GM10248 (cell line): ENCODE measurements at places on chromosomes 5 and 9.

DNA sequence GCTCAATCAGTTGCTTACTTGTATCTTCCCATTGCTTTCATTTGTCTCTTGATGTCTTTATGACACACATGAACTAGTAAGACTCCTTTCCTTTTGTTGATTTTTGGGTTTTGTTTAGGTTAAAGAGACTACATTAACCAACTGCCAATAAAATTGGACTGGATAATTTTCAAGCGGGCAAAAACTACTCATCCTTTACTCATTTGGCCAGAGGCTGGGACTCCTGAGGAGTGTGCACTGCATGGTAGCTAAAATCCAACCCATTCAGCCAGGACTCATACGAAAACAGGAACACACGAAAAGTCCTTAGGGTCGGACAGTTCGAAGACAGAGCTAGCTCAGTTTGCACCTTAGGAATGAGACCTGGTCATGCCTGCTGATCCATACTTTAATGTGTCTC is 6.0 kb downstream of the SLC46A2 start:
- no peak for DNase-seq

DNA sequence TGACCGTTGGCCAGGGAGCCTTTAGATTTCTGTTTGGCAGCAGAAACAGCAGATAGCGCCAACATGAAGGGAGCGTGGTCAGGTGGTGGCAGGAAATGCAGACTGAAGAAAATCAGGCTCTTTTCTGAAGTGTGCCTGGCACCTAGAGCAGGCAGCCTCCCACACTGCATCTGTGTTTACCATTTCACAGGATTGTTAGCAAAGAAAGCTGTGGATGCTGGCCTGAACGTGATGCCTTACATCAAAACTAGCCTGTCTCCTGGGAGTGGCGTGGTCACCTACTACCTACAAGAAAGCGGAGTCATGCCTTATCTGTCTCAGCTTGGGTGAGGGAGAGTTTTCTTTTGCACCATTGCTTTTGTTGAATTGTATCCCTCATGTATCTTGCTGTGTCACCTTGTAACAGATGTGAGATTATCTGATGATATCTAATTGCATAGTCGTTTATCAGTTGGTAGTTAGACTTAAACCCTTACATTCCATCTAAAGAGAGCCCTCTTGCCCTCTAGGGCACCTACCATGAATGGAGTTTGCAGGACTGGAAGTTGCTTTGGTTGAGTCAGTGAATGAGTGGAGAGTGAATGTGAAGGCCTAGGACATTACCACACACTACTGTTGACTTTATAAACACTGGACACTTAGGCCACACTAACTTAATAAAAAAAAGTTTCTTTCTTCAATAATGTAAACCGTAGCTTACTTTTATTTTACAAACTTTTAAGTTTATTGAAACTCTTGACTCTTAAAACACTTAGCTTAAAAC is 42.8 kb downstream of the ACO1 start:
- DNase-seq, result no peak

GRCh38 chr9:80885894-80886293 is 803.5 kb downstream of the TLE1 start:
- DNase-seq, result no peak

- no peak for DNase-seq
Observed at GRCh38 chr5:134758176-134758503, 439 bp upstream of the DDX46 start.

DNA sequence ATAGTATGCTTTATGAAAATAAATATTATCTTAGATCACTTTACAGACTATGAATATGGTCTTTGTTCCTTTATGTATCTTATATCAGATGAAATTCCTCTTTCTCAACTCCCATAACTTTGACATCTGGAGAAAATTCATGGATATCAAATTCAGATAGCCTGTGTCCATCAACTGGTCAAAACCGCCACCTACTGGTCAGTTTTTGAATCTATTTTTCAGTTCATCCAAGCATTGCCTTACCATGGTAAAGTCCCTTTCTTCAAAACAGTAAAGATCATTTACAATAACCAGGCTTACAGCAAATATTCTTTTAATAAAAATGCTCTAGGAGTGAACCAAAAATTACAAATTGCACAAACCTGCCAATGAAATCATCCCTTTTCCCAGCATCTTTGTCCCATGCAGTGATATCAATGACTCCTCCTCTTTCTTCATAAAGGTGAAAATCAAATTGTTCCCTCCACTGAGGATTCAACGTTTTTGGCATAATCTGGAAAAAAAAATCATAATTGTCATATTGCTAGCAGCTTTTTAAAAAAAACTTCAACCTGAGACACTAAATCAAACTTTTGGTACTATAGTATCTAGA is 290.5 kb downstream of the SLF1 start:
- DNase-seq, result peak; percentile 22

DNA sequence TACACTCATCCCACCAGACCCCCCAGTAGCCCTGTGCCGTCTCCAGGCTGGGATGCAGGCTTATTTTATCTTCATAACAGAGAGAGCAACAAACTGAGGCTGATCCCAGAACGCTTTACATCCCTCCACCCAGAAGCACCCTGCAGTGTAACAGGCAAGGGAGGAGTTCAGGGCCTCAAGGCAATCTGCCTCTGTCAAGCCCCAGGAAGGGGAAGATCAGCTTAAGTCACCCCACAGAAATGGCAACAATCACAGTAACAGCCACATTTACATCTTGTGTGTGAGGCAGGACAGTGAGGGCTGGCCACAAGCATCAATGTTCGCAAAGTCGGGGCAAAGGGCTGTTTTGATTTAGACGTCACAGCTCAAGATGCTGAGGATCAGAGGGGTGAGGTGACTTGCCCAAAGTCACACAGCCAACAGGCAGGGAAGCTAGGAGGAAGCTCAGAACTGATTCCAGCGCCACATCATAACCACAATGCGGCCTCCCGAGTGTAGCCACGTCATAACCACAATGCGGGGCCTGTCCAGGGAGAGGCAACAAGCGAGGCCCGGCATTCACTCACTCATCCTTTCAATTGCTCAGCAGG is 14.4 kb downstream of the STK10 start:
- DNase-seq, result no peak

GRCh38 chr5:139592289-139592688 is 31.1 kb downstream of the UBE2D2 start:
- DNase-seq, result peak; percentile 26

- DNase-seq, result no peak
Observed at GRCh38 chr5:5370059-5370774, 52.3 kb upstream of the ICE1 start.

- no peak for DNase-seq
Observed at GRCh38 chr5:32190095-32190494, 16.0 kb upstream of the GOLPH3 start.

GRCh38 chr5:16579142-16579847 is 37.5 kb downstream of the RETREG1 start:
- DNase-seq, result no peak

DNA sequence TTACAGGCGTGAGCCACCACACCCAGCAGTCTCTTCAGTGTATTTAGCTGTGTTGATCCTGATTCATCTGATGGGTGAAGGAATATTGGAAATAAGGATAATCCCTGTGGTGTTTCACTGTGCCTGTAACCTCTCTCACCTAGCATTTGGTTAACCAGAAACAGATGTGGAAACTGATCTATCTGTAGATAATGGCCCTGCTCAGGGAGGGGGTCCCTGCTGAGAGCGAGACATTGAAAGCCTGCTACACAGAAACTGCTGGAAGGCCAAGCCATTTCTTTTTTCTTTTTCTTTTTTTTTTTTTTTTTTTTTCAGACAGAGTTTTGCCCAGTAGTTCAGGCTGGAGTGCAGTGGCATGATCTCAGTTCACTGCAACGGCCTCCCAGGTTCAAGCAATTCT is 28.4 kb downstream of the QRFP start:
- no peak for DNase-seq

GRCh38 chr9:6045364-6045763 is 29.9 kb upstream of the RANBP6 start:
- no peak for DNase-seq

- DNase-seq, result no peak
Observed at GRCh38 chr5:142540922-142541422, 144.9 kb downstream of the FGF1 start.

GRCh38 chr5:43148417-43148816 is 27.7 kb downstream of the ZNF131 start:
- no peak for DNase-seq

DNA sequence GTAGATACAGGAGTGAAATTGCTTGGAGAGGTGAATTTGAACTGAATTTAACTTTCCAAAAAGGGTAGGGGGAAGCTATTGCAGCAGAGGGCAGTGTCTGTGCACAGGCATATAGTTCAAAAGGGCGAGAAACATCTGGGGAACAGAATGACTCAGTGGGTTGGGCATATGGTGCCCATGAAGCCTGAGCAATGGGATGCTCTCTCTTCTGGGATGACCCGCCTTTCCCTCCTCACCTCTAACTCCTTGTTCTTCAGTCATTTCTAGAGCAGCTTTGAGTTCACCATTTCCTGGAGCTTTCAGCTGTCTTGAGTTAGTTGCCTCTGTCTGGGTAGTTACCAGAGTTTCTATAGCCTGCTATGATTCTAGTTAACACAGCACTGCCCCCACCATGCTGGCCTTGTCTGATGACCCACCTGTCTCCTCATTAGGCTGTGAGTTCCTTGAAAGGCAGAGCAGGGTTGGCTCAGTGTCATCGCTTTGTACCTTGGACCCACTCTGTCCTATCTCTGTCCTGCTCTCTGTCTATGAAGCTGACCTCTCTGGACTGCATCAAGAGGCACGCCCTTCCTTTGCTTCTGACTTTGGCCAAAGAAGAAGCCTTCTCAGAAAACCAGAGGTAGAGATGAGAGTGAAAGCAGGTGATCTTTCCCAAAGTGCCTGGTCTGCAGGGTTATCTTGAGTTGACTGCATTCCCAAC is 299.6 kb upstream of the KLF4 start:
- no peak for DNase-seq

- DNase-seq, result no peak
Observed at GRCh38 chr5:62256161-62257019, 49.6 kb upstream of the KIF2A start.

- DNase-seq, result no peak
Observed at GRCh38 chr9:137917795-137918194, 40.2 kb downstream of the CACNA1B start.

GRCh38 chr9:91852801-91853347 is 97.2 kb downstream of the ROR2 start:
- no peak for DNase-seq

DNA sequence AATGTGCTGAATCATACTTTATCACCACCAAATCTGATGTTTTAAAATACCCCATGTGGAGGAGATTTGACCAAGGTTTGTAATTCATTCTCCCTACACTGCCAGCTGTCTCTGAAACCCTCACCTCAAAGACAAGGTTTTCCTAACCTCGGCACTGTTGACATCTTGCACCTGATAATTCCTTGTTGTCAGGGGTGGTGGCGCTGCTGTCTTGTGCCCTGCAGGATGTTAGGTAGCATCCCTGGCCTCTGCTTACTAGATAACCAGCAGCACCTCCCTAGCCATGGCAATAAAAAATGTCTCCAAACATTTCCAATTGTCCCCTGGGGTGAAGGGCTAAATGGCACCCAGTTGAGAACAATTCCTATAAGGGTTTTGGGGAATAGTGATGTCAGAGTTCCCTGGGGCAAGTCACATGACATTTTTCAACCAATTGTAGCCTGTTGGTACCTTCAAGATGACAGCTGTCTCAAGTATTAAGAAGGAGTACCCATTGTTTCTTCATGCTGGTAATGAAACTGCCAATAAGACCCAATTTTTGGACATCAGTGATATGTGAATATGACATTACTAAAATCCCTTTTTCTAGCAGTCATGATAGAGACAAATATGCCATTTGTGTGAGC is 160.6 kb upstream of the PLCXD3 start:
- no peak for DNase-seq

GRCh38 chr5:110900829-110901228 is 162.0 kb downstream of the SLC25A46 start:
- DNase-seq, result no peak

DNA sequence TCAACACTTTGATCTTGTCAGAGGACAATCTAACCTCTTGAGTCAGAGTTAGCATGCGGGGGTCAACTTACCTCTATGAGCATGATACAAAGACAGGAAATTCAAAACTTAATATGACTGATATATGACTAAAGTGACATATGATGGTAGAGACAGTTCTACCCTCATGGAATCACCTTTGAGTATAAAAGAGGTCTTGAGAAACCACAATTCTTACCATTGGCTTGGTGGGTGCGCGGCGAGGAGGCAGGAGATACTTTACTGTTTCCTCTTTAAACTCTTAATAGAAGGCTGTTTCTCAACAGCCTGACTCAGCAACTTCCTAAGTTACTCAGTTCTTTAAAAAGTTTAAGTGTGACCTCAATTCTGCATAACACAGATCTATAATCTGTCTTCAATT is 372.8 kb downstream of the KIAA0825 start:
- DNase-seq, result no peak

GRCh38 chr9:112316258-112316943 is 17.0 kb downstream of the PTBP3 start:
- no peak for DNase-seq

GRCh38 chr9:78261403-78262001 is 25.6 kb downstream of the CEP78 start:
- DNase-seq, result peak; percentile 34

- DNase-seq, result no peak
Observed at GRCh38 chr9:86093788-86094555, 5.4 kb downstream of the GOLM1 start.

DNA sequence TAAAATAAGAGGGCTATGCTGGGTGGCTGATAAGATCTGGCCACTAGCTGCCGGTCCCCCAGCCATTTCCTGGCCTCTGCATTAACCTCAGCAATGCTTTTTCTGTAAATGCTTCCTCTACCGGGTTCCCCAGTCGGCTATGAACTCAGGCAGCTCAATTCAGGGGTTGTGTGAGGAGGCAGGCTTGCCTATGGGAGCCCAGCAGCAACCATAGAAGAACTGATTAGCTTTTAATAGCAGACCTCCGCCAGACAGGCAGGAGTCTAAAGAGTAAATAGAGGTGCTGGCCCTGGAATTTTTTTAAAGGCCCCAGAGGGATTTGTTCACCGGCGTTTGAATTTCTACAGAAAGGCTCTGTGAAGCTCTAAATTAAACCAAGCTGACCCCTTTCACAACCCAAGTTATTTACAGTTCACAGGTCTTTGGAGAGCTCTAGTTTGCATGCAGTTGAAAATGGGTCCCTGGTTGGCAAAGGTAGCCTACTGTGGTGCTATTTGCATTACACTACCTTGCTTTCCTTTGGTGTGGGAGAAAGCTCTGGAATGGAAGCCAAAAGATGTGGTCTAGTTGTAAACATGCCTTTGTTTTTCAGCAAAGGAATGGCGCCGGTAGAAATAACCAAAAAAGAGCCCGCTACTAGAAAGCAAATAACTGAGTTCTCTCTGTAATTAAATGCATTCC is 289.7 kb upstream of the SEMA6A start:
- DNase-seq, result no peak

GRCh38 chr9:108297073-108297472 is 558.7 kb downstream of the ACTL7B start:
- no peak for DNase-seq

GRCh38 chr9:8188723-8189407 is 389.3 kb upstream of the DMAC1 start:
- no peak for DNase-seq
